ENCODE measurements at places on chromosomes 7 and 10. TPM values are rescaled to one million over a fixed set of nuclear protein-coding genes. Genes with fewer than 3 reads are reported as not detected.

The EMX2 gene
- total RNA-seq, result not detected

The GRB10 gene
- total RNA-seq, result 6.3 TPM

The VWA2 gene
- not detected for total RNA-seq

The TCF7L2 gene
- 0.26 TPM for total RNA-seq

The ZNF212 gene
- total RNA-seq, result 10.8 TPM

The ZRANB1 gene
- total RNA-seq, result 11.2 TPM

The PNLIPRP2 gene
- total RNA-seq, result not detected

The TMEM236 gene
- 0.13 TPM for total RNA-seq

The GPR26 gene
- total RNA-seq, result not detected

Measured in activated CD8-positive, alpha-beta T cell treated with anti-CD3 and anti-CD28 coated beads, Interleukin-2, amount 10 ng/mL, durations not matched to agents 7 days and 5 days (primary cell).